Colonic mucosa (tissue), 4 donors: ENCODE measurements at places on chromosomes 13 and 19. TPM values are rescaled to one million over a fixed set of nuclear protein-coding genes. Genes with fewer than 3 reads are reported as not detected.

S1PR4 gene
- total RNA-seq: 1.1 TPM

- no peak for DNase-seq
Observed at GRCh38 chr19:51347209-51347928, 5.4 kb upstream of the VSIG10L start.

DNA sequence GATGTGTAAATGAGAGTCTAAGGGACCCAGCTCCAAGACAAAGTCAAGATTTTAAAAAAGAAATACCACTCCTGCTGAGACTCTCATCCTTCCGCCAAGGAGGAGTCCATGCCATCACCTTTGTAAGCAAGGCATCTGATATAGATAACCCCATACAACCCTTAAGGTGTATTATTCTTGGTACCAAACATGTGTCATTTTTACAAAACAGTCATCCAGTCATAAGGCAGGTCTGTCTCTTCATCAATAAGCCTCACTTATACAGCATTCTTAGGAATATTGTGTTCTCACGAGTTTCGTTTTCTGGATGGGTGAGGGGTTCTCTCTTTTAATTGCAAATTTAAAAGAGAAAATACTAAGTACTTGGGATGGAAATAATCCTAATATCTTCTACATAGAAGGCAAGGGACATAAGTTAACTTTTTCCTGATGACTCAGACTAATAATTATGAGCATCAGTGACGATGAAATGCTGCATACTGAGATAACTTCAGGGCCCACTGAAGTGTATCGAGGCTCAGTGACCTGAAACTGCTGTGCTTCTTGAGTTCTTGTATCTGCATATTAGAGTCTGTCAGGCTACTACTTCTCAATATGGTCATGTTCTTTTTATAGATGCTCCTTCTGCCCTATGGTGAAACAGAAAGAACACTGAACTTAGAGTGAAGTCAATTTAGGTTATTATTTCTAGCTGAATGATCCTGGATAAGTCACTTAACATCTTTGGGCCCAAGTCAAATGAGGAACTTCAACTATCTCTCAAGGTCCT lies 166.6 kb downstream of the KLF12 start:
- no peak for DNase-seq

GRCh38 chr13:43232873-43233265 lies 209.5 kb downstream of the DNAJC15 start:
- no peak for DNase-seq

GRCh38 chr13:36163809-36164308 lies 32.7 kb upstream of the DCLK1 start:
- peak; percentile 22 for DNase-seq

GRCh38 chr13:21800837-21801616 lies 130.2 kb downstream of the FGF9 start:
- DNase-seq: no peak

IGFL2 gene
- total RNA-seq: 2.5 TPM

FUZ gene
- total RNA-seq: 7.4 TPM

GRCh38 chr13:98451676-98452470 lies 125.0 kb downstream of the STK24 start:
- no peak for DNase-seq

- DNase-seq: no peak
Observed at GRCh38 chr13:99873832-99874430, 97.6 kb downstream of the ZIC5 start.

LAIR1 gene
- 5.2 TPM for total RNA-seq

DNA sequence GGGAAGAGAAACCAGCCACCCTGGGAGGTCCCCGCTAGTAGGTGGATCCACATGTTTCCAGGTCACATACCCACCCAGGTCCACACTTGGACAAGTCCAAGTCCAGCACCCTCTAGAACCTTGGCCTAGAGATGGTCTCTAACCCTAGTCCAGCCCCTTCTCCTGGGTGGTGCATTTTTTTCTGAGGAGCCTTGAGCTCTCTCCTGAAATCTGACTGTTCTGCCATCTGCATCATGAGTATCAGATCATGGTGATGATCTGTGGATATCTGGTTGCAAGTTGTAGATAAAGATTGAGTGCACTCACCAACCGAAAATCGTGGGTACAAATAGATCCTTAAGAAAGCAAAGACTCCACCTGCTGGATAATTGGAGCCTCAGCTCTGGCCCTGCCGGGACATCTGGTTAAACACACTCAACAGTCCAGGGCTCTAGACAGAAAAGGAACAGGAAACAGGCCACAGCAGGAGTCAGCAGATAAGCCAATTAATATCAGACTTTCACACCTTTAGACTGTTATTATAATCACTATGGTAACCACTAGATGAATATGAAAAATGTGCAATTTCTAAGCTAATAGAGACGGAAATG lies 41.1 kb downstream of the GPR12 start:
- DNase-seq: no peak

ZNF763 gene
- 4.1 TPM for total RNA-seq

CEACAM16 gene
- total RNA-seq: not detected

DOCK6 gene
- total RNA-seq: 45.9 TPM

ZNF221 gene
- total RNA-seq: 2.0 TPM

DNA sequence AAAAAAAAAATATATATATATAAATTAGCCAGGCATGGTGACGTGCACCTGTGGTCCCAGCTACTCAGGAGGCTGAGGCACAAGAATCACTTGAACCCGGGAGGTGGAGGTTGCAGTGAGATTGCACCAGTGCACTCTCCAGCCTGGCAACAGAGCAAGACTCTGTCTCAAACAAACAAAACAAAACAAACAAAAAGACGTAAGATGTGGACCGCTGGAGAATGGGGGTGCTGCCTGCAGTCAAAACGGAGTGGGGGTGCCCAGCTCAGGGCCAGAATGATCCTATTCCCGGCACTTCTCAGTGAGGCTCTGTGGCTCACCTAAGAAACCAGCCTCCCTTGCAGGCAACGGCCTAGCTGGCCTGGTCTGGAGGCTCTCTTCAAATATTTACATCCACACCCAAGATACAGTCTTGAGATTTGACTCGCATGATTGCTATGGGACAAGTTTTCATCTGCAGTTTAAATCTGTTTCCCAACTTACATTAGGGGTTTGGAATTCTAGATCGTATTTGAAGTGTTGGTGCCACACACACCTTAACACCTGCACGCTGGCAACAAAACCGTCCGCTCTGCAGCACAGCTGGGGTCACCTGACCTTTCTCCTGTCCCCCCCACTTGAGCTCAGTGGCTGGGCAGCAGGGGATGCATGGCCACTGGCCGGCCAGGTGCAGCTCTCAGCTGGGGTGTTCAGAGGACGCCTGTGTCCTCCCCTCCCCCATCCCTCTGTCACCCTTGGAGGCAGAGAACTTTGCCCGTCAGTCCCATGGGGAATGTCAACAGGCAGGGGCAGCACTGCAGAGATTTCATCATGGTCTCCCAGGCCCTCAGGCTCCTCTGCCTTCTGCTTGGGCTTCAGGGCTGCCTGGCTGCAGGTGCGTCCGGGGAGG lies at the start of gene F7:
TSS of gene F7 (plus strand) at position 760 of the 889 bp plus-strand sequence. CDS start at position 811, 51 bp downstream.
- peak; percentile 41 for DNase-seq

- DNase-seq: no peak
Observed at GRCh38 chr13:114142137-114142550, 9.7 kb upstream of the RASA3 start.

BRME1 gene
- 20.0 TPM for total RNA-seq

FXYD3 gene
- 2,836 TPM for total RNA-seq

DNA sequence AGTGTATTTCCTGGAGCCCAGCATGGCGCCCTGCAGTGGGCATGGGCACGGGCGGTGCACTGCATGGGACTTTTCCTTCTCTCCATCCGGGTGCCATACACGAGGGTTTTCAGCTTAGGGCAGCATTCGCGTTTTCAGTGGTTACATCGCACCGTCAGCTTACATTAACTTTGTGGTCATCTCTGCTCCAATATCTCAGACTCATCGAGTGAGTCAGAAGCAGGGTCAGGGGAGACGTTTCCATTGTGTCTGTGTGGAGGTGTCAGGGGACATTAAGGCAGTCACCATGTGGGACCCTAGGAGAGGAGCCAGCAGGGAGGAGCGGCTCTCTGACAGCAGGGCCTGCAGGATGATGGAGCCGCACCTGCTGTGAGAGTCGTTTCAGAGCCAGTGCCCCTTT lies 541.0 kb downstream of the FGF9 start:
- no peak for DNase-seq

METTL21C gene
- total RNA-seq: not detected

IGSF23 gene
- not detected for total RNA-seq

GRCh38 chr19:58498316-58499020 lies 13.3 kb downstream of the SLC27A5 start:
- DNase-seq: no peak

DNA sequence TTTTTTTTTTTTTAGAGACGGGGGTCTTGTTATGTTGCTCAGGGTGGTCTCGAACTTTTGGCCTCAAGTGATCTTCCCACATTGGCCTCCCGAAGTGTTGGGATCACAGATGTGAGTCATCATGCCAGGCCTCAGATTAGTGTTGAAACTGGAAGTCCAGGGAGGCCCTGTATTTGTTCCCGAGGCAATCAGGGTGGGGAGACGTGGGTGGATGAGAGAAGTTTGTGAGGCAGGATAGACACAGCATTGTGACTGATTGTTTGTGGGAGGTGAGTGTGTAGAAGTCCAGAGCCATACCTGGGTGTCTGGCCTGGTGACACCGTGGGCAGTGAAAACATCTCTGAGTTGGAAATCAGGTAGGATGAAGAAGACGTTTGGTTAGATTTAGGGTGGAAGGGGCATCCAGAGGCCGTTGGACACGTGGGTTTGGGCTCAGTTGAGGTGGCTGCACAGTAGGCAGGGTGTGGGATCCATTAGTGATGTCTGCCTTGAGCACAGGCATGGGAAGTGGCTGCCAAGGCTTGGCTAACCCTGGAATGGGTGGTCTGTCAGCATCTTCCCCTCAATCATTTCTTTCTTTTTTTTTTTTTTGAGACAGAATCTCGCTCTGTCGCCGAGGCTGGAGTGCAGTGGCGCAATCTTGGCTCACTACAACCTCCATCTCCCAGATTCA lies 12.4 kb downstream of the RTN2 start:
- no peak for DNase-seq

SBSN gene
- total RNA-seq: not detected

SRRM5 gene
- total RNA-seq: 0.57 TPM

DNA sequence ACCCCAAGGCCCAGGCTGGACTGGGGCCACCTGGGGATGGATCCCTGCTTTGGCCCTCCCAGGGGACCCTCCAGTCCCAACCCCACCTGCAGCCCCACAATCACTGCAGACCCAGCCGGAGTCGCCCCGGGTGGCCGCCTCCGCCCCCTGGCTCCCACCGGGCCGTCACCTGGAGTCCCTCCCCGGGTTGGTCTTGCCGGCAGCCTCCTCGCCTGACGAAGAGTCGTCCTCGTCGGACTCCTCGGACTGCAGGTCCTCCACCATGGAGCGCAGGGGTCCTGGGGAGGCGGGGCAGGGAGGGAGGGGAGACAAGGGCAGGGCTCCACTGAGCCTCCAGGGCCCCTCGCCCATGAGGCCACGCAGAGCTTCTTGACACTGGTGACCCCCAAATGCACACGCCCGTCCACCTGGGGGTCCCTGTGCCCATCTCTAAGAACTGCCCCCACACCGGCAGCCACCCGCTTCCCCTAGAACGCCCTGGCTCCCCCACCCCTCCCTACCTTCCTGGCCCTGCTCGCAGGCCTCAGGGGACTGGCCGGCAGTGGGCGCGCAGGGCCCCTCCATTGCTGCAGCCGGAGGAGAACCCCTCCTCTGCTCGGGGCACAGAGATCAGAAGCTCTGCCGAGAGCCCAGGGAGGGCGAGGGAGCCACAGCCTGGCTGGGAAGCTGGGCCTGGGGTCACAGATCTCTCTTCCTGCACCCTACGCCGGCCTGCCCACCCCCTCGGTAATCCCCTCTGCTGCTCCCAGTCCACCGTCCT lies 63.4 kb downstream of the MLLT1 start:
- no peak for DNase-seq

DNA sequence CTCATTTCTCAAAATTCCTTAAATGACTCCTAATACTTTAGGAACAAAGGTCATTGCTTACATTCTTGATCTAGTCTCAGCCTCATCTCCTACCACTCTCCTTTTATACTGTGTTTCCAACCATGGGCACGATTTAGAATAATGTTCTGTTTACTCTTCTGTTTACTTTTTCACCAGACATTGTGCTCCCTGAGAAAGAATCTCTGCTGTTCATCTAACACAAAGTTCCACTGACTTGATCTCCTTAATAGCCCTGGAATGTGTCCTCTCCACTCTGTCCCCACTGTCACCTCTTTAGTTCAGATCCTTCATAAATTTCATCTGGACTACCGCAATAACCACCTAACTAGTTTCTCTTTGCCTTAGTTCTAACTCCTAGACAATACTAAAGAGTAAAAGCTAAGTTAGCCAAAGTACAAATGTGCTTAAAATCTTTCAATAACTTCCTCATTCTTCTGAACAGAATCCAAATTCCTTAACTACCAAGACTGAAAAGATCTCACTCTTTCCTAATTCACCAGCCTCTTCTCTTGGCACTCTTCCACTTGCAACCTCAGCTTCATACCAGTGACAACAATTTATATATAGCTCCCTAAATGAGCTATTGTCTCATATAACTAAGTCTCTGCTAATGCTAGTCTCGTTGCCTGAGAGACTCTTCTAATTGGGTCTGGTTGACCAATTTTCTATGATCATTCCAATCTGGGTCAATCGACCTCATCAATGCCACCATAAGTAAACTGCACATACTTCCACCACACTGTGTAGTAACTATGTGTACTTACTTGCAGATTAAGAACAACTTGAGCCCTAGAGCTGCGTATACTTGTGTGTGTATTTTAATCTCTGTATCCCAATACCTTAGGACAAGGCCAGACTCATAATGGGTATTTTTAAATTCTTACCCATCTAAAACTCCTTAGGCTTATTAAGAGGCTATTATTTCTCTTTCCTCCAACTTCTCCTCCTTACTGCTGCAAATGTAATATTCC lies 179.9 kb downstream of the VWA8 start:
- DNase-seq: no peak

DNA sequence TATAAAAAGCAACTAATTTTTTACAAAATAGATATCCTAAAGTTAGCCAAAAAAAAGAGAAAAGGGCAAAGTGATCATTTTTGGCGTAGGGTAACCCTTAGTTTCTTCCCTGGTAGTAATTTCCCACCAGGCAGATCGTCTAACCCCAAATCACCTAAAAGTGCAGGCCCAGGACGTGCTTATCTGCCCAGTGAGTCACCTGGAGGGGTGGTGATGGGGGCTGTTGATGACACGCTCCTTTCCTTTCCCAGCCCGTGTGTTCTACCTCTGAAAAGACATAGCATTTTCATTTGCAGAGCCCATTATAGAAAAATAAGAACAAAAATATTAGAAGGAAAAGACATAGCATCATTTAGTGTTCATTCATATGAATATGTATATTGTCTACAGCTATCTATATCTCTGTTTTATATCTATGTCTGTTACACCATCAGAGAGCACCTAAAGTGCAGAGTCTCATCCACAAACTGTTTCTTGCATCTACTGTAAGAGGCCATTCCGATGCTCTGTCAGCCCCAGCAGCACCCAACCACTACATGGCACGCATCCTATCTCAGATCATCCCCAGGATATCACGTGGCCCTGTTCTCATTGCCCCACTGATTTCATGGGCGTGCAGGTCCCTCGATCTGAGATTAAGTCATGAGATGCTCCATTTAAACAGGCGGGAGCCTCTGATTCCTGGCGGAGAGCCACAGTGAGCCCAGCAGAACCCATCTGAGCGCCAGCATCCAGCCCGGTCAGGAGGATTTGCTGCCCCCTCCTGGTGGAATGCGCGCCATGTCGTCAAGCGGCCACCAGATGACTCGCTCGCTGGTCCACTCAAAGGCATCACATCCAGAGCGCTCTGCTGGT lies 8.5 kb upstream of the LILRB3 start:
- peak; percentile 88 for DNase-seq

ARHGAP33 gene
- total RNA-seq: 25.0 TPM

MADCAM1 gene
- 4.5 TPM for total RNA-seq
